ENCODE measurements at places on chromosomes 3 and 15.
A peak's percentile ranks its signal among the peaks of the same experiment; 100 is the strongest.

DNA sequence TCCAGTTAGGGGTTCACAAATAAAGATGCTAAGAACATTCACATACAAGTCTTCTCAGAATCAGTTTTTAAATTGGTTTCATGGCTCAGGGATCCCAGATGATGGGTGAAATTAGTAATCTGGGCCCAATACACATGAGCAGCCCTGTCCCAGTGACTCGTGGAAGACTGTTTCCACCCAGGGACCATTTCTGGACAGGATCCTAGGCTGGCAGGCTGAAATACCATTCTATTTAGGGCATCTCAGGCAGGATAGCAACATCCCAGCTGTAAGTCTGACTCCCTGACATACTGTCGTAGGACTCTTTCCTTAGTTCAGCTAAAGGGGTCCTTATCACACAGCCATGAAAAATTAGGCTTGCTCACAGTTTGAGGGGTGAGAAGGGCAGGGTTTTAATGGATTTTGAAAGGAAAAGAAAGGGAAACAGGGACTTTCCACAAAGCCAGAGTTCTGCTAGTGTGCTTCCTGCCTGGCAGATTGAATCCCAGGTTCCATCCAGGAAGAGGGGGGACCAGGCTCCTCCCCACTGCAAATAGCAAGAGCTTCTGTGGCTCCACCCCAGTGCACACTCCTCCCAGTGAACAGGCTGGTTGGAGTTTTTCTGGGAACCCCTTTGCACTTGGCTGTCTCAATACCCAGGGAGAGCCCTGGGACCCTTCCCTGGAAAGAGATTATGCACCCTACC is 41.3 kb upstream of the LYZL4 start:
- H3K27me3 ChIP-seq, result no peaks in the 10 kb centered on the region
- H3K27ac ChIP-seq, result no peak overlapping the region
- H3K36me3 ChIP-seq, result no peaks in the 10 kb centered on the region
- no peaks in the 10 kb centered on the region for H3K4me1 ChIP-seq
- H3K4me3 ChIP-seq, result no peak overlapping the region

- H3K36me3 ChIP-seq, result no peaks in the 10 kb centered on the region
- H3K4me3 ChIP-seq, result no peak overlapping the region
- no peak for DNase-seq
- no peaks in the 10 kb centered on the region for H3K27me3 ChIP-seq
- H3K27ac ChIP-seq, result no peak overlapping the region
Measured at GRCh38 chr15:94250801-94251200, 19.4 kb downstream of the MCTP2 start.

- no peaks in the 10 kb centered on the region for H3K27me3 ChIP-seq
- no peak overlapping the region for H3K27ac ChIP-seq
- peaks cover 16% of the 10 kb centered on the region for H3K4me1 ChIP-seq
- no peak overlapping the region for H3K4me3 ChIP-seq
Measured at GRCh38 chr3:20064796-20065564, 24.7 kb downstream of the KAT2B start.

GRCh38 chr3:150697646-150698045 is 6.1 kb downstream of the ERICH6 start:
- H3K36me3 ChIP-seq, result no peaks in the 10 kb centered on the region
- no peaks in the 10 kb centered on the region for H3K27me3 ChIP-seq
- no peak overlapping the region for H3K4me3 ChIP-seq
- no peak overlapping the region for H3K27ac ChIP-seq
- H3K4me1 ChIP-seq, result peaks cover 3% of the 10 kb centered on the region

- peaks cover 15% of the 10 kb centered on the region for H3K4me1 ChIP-seq
- no peaks in the 10 kb centered on the region for H3K36me3 ChIP-seq
- H3K4me3 ChIP-seq, result no peak overlapping the region
Measured at GRCh38 chr15:72992841-72993252, 59.4 kb upstream of the NEO1 start.

GRCh38 chr15:67085818-67086636 is 20.6 kb downstream of the SMAD3 start:
- H3K4me3 ChIP-seq, result no peak overlapping the region
- peak overlapping the region; percentile 90 for H3K27ac ChIP-seq
- peaks cover 49% of the 10 kb centered on the region for H3K36me3 ChIP-seq
- H3K27me3 ChIP-seq, result no peaks in the 10 kb centered on the region

DNA sequence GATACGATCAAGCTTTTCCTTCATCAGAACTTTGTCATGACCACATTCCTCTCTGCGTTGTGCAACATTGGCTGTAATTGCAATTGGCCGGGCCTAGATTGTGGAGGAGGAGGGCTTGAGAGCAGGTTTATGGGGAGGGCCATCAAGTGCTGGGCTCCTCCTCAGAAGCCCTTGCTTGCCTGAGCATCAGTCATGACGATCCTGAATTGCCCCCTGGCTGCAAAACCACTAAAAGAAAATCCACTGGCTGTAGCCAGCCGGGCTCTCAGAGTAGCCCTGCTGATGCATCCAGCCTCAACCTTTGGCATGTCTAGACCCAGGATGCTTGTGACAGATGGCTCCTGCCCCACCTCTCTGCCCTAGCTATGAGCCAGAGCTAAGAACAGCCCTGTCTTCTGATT is 13.4 kb upstream of the TRH start:
- DNase-seq, result peak; percentile 81
- peaks cover 22% of the 10 kb centered on the region for H3K36me3 ChIP-seq
- no peak overlapping the region for H3K27ac ChIP-seq
- no peaks in the 10 kb centered on the region for H3K27me3 ChIP-seq
- peaks cover 9% of the 10 kb centered on the region for H3K4me1 ChIP-seq
- H3K4me3 ChIP-seq, result no peak overlapping the region

- H3K4me3 ChIP-seq, result peak overlapping the region; percentile 71
- no peak for DNase-seq
- H3K27me3 ChIP-seq, result peaks cover 10% of the 10 kb centered on the region
- H3K4me1 ChIP-seq, result peaks cover 8% of the 10 kb centered on the region
- H3K27ac ChIP-seq, result peak overlapping the region; percentile 23
Measured at GRCh38 chr15:99058421-99058870, 46.4 kb upstream of the SYNM start.

GRCh38 chr3:115478359-115478758 is 145.0 kb upstream of the GAP43 start:
- no peak for DNase-seq
- H3K4me1 ChIP-seq, result no peaks in the 10 kb centered on the region
- no peak overlapping the region for H3K27ac ChIP-seq
- H3K27me3 ChIP-seq, result no peaks in the 10 kb centered on the region

DNA sequence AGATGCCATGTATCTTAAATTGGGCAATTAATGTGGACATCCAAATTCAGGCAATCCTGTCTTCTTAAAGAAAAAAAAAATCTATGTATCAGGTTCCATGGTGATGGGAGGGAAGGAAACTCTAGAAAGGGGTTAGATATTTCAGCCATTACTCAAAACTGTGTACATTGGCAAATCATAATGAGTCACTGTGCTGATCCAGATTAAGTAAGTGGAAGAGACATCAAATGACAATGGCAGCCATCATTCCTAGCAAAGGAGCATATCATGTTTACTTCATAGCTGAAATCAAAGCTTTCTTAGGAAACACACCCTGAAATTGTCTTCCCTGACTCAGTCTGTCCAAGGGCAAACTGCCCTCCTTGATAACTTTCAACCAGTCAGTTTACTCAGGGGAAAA is 713.3 kb upstream of the GBE1 start:
- no peaks in the 10 kb centered on the region for H3K4me1 ChIP-seq
- H3K36me3 ChIP-seq, result no peaks in the 10 kb centered on the region
- H3K4me3 ChIP-seq, result no peak overlapping the region
- no peak overlapping the region for H3K27ac ChIP-seq
